ENCODE measurements at places on chromosomes 16 and 17.

- DNase-seq = no peak
Observed at GRCh38 chr16:53372992-53373871, 61.0 kb upstream of the RBL2 start.

GRCh38 chr17:34363183-34363661 lies at the start of gene CCL1:
Gene CCL1, minus strand, starts transcription at chr17:34363233. Its CDS starts 72 bp downstream, at chr17:34363161.
- DNase-seq = no peak

DNA sequence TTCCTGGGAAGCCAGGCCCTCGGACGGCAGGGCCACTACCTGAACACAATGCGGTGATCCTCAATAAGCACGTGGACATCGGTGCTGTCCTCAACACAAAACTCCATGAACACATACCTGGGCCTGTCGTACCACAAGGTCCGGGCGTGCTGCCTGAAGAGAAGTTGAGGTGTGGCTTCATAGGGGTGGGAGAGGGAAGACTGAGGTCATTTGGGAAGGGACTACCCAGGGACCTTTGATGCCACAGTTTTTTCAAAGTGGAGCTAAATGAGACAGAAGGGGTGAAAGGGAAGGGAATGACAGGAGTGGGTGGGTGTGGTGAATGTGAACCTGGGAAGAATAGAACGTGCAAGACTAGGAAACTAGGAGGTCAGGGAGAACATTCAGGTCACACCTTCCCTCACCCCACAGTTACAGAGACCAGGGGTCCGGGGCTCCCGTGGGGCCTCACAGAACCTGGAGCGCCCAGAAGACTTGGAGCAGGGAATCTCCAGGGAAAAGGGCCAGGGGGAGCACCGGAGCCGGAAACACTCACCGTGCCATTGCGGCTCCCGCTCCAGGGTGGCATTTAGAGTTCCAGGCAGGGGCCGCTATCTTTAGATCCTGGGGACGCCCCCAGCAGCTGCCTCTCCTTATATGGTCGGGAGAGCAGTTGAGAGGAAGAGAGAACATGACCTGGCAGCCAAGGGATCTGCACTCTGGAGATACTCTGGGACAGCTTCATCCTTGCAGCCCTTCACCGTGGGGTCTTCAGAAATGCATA lies at the start of gene PTGES3L:
Gene PTGES3L (minus strand): TSS at position 570 of the 763 bp plus-strand sequence. CDS start 27 bp downstream, at position 543.
- no peak for DNase-seq

- no peak for DNase-seq
Observed at GRCh38 chr16:82037666-82038065, 2.6 kb downstream of the HSD17B2 start.

- no peak for DNase-seq
Observed at GRCh38 chr16:66906916-66907836, 11.5 kb downstream of the CDH16 start.

GRCh38 chr17:55520402-55520801 lies 9.2 kb upstream of the SMIM36 start:
- DNase-seq = no peak

DNA sequence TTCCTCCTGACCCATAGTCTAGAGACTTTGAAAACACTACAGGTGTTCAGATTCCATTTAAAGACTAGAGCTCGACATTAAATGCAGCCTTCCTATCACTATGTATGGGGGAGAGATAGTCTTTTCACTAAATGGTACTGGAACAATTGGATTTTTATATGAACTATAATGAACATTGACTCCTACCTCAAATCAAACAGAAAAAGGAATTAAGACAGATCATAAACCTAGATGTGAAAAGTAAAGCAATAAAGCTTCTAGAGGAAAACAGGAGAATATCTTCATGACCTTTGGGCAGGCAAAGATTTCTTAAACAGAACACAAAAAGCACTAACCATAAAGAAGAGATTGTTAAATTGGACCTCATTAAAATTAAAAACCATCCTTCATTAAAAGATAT lies 18.8 kb upstream of the NOS2 start:
- no peak for DNase-seq

DNA sequence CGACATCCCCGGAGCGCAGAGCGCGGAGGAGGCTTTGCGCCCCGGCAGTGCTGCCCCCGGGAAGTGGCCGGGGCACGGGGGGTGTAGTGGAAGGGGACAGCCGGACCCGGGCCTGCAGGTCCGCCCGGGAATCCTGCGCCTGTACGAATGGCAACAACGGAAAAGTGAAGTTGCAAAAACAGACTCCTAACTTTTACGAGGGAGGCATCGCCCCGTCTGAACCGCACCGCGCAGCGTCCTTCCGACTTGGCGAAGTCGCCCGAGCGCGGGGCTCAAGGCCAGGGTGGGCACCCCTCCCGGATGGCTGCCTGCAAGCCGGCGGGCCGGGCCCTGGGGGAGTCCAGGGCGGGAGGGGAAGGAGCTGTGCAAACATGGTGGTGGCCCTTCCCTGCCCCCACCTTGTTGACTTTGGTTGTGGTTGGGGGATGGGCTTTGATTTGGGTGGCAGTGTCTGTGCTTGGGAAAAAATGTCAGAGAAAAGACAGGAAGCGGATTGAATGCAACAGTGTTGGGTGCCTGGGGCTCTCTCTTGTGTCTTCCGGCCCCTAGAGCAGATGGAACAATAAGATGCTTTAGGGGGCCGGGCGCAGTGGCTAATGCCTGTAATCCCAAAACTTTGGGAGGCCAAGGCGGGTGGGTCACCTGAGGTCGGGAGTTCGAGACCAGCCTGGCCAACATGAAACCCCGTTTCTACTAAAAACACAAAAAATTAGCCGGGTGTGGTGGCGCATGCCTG lies 675 bp downstream of the RNF213 start:
- DNase-seq = no peak

DNA sequence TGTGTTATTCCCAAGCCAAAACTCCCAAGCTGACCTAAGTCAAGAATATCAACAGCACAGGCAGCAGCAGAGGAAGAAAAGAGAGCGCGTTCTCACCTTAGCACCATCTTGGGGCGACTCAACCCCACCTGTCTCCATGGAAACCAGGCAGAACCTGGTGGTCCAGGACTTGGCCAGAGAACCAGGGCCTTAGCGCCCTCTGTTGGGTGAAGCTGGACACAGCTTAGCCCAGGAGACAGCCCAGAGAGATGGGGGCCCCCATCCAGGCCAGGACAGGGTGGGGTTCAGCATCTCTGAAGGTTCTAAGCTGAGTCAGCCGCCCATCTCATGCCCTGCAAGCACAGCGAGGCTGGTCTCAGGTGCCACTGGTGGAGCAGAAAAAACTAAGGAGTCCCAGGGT lies 60.1 kb upstream of the TMEM132E start:
- DNase-seq = no peak

DNA sequence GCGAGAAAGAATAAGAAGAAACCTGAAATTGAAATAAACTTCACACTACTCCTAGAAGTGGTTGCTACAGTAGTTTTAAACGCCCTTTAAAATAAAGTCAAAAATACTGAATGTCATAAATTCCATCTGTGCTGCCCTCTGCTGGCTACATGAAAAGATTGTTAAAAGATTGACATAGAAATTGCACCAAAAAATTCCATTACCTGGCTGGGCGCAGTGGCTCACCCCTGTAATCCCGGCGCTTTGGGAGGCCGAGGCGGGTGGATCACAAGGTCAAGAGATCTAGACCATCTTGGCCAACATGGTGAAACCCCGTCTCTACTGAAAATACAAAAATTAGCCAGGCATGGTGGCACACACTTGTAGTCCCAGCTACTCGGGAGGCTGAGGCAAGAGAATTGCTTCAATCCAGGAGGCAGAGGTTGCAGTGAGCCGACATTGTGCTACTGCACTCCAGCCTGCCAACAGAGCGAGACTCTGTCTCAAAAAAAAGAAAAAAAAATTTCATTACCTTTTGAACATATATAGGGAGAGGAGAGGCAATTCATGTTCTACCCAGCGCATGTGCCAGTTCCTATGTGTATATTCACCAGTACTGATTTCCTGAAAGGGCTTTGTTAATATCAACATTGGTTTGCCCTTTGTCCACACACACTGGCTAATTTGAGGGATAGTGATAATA lies 36.5 kb downstream of the CYTH1 start:
- DNase-seq = no peak

DNA sequence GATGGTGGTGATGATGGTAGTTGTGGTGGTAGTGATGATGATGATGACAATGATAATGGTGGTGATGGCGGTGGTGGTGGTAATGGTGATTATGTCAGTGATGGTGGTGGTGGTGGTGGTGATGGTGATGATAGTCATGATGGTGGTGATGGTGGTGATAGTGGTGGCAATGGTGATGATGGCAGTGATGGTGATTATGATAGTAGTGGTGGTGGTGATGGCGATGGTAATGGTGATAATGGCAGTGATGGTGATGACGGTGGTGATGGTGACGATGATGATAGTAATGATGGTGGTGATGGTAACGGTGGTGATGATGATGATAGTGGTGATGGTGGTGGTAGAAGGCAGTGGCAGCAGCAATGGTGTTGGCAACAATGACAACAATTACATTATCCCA lies 55.3 kb downstream of the RBFOX3 start:
- DNase-seq = no peak

GRCh38 chr17:72270273-72270924 lies 149.6 kb downstream of the SOX9 start:
- no peak for DNase-seq

GRCh38 chr16:72480911-72481310 lies 309.0 kb upstream of the PMFBP1 start:
- no peak for DNase-seq

All from NCI-H1048 (cell line).